ENCODE measurements at places on chromosomes 6 and 20.

GRCh38 chr6:1212919-1213318, 99.0 kb upstream of the FOXQ1 start:
- no peak for DNase-seq

- no peak for DNase-seq
These were observed 279.7 kb downstream of the CDC5L start for GRCh38 chr6:44667226-44667625.

GRCh38 chr20:43824309-43825050, 90.2 kb upstream of the TOX2 start:
- no peak for DNase-seq

DNA sequence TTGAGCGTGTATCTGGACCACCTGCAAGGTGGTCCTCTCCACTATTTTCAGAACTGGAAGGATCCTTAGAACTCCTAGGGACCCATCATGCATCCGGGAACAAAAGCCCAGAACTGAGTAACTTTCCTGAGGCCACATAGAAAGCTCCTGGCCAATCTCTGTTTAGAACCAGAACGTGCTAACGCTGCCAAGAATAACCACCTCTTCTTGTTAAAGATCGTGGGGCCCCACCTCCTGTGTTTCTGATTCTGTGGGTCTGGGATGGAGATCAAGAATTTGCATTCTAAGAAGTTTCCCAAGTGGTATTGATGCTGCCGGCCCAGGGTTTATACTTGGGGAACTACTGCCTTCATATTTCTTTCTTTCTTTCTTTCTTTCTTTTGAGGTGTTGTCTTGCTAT, 13.3 kb downstream of the CD40 start:
- no peak for DNase-seq

- DNase-seq = no peak
These were observed 16.8 kb downstream of the EBF4 start for GRCh38 chr20:2709205-2709981.

DNA sequence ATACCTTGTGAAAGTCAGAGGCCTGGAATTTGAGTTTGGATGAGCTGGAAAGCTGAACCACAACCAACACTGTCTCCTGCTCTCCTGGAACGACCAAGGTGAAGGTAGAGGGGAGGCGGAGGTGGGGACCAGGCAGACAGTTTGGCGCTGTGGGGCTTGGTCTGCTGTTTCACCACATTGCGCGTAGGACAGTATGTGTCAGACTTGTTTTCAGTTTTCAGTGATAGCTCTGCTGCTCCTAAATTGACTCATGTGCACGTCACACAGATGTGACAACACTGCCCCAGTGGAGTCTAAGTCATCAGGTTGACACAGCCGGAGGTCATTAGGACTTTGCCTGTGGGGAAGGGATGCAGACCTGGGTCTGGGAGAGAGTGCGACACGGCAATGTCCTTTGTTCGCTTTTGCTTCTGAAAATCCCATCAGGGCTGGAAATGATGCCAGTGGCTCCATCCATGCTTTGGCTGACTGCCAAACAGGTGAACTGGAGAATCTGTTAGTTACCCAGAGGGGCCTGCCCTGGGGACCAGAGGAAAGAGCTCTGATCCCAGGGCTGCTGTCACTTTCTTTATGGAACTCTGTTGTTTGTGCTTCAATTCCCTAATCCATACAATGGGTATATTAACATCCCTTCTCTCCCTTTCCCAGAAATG, 255.5 kb downstream of the CDC5L start:
- no peak for DNase-seq

- no peak for DNase-seq
These were observed 71.4 kb upstream of the SCAF8 start for GRCh38 chr6:154661768-154662167.

DNA sequence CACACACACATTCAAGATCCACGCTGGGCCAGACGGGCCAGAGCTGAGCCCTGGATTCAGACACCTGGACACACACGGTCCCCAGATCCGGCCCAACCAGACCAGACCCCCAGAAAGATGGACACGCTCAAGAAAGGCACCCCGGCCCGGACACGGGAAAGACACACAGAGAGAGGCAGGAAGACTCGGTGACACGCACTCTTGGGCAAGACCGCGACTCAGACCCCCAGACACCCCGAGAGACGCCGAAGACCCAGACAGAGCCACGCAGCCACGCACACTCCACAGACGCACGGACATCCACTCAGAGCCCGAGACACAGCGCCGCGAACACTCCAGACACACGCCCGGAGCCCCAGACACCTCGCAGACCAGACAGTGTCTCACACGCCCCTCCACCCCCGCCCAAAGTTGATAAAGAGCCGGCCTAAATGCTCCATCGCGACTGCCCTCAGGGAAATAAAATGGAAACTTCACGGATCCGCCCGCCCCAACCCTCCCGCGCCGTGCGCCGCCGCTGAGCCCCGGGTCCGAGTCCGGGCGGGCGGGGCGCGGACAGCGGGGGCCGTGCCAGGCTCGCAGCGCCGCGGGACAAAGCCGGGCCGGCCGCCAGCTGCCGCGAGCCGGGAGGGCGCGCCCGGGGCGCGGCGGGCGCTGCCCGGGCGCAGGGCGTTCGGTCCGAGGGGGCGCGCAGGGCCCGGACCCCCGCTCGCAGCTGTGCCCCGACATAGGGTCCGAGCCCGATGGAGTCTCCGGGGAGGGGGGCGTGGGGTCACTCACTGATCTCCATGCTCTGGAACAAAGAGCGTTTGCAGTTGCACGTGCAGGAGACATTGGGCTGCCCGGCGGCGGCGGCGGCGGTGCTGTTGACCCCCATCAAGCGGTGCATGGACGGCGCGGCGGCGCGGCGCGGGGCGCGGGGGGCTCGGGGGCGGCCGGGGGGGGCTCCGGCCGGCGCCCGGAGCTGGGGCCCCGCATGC, 831 bp downstream of the PMEPA1 start:
- DNase-seq = no peak

- no peak for DNase-seq
These were observed 51.0 kb downstream of the JAG1 start for GRCh38 chr20:10622657-10623418.

DNA sequence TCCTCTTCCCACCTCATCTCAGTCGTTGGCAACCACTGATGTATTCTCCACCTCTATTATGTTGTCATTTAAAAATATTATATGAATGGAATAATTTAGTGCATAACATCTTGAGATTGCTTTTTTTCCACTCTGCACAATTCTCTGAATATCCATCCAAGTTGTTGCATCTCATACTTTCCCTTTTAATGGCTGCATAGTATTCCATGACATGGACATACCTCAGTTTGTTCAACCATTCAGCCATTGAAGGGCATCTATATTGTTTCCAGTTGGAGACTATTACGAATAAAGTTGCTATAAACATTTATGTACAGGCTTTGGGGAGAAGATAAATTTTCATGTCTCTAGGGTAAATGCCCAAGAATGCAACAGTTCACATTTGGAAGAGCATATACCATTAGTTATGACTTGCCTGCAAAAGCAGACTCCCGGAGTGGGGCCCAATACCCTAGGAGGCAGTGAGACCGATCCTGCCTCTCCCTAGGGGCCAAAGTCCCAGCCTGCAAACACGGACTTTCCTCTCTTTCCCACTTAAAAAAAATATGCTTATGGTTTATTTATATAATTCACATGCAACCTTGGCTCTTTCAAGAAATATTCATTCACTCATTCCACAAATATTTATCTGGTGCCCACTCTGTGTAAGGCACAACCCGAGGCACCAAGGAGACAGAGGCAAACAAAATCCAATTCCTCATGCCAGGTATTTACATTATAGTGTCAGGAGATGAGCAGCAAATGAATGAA, 227.0 kb upstream of the PMEPA1 start:
- no peak for DNase-seq

DNA sequence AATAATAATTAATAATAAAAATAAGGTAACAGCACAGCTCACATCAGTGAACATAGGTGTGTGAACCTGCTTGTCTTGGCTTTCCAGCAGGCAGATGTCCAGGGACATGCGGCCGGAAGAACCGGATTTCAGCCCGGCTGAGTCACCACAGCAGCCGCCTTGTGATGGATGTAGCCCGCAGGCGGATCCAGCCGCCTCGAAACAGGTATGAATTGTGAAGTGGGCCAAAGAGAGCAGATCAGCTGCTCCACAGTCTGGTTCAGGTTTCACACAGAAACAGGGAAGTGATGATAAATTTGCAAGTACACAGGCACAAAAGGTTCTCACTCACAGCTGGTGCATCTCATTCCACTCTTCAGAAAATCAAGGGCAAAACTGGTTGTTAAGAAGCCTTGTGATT, 55.1 kb downstream of the ID4 start:
- DNase-seq = peak; percentile 92

- no peak for DNase-seq
These were observed 572 bp downstream of the ZNF341 start for GRCh38 chr20:33732166-33732970.

GRCh38 chr6:16700202-16700915, 60.9 kb downstream of the ATXN1 start:
- DNase-seq = no peak

GRCh38 chr6:142184307-142184706, 37.2 kb downstream of the VTA1 start:
- no peak for DNase-seq

DNA sequence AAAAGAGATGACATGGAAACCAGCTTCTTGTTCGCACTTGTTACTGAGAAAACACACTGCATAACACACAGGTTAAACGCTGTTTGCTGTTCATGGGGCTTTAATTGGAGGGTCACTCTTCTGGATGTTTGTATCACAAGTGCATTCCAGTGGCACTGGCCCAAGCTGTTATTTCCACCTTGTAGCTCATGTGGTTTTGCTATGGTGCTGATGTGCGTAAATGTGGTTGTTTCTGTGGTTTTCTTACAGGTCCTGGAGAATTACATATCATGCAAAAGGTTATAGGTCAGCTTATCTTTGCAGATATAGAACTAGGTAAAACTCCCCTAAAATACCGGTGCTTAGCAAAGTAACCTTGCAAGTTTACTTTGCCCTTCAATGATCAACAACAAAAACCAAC, 89.3 kb upstream of the AHI1 start:
- no peak for DNase-seq

DNA sequence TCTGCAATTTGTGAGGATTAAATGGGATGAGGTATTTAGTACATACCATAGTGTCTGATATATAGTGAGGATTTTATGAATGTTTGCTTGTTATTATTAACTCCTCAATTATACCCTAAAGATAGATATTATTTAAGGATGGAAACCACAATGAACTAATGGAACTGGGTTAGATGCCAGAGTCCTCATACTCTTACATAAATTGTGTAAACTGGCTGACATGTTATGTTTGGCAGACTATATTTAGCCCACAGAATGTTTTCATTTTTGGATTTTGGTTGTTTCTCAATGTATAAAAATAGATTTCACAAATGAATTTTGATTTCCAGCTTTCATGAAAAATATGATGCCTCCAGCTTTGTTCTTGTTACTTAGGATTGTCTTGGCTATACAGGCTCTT, 37.6 kb downstream of the HTR1B start:
- DNase-seq = no peak

DNA sequence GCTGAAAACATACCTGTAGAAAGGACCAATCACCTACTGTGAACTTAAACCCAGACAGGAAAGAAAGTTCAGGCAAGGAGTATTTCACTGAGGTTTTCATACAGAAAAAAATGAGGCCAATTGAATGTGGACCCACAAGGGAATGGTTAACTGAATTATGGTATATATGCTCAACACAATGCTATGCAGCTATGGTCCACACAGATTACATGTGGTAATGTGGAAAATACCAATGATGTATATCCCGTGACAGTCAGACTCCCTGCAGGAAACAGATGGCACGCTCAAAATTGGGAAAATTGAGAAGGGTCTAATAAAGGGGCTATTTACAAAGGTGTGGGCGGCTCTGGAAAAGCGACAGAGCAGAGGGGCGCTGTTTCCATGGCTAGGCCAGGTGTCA, 47.1 kb upstream of the PIM1 start:
- no peak for DNase-seq

DNA sequence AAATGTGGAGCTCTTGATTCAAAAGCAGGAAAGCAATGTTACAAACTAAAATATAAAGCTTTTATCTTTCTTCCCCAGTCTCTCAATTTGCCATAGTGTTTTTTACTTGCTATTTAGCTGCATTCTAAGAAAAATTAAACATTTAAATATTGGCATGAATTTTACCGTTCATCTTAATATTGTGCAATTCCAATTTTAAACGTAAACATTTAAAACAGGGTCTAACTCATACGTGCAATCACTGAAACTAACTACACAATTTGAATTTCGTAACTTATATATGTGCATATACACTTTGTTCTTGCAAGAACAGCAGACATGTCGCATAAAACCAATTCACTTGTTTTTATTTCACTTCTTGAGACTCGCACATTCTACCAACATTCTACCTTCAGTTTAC, 280.8 kb upstream of the QKI start:
- DNase-seq = no peak

DNA sequence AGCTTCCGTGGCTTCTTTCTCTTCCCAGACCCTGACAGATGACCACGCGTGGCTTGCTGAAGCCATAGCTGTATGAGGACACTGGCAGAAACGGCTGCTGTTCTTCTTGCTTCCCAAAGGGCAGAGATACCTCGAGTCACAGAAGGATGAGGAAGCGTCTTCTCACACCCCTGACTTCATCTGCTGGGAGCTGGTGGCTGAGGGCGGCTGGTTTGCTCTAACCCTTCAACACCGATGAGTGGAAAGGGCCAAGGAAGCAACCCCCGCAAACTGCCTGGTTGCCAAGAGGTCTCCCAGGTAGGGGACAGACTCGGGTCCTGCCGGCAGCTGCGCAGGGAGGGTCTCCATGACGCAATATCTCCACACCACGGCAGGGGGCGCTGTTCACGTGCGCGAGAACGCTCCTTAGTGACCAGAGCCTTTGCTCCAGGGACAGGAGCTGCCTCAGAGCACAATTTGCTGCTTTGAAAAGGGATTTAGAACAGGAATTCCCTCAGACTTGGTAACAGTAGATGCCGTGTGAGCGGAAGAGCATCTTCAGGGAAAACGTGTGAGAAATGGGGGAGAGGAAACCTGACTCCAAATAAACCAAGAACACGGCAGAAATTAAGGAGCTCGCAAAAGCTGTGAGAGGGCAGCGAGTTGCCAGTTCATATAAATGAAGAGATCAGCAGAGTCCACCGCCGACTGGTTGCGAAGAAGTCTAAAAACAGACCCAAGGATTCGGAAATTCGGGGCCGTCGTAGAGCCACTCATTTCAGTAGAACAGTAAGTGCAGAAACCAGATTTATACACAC, 80.2 kb downstream of the ERMARD start:
- DNase-seq = peak; percentile 34

GRCh38 chr6:154598399-154598798, 87.9 kb upstream of the CNKSR3 start:
- DNase-seq = no peak

DNA sequence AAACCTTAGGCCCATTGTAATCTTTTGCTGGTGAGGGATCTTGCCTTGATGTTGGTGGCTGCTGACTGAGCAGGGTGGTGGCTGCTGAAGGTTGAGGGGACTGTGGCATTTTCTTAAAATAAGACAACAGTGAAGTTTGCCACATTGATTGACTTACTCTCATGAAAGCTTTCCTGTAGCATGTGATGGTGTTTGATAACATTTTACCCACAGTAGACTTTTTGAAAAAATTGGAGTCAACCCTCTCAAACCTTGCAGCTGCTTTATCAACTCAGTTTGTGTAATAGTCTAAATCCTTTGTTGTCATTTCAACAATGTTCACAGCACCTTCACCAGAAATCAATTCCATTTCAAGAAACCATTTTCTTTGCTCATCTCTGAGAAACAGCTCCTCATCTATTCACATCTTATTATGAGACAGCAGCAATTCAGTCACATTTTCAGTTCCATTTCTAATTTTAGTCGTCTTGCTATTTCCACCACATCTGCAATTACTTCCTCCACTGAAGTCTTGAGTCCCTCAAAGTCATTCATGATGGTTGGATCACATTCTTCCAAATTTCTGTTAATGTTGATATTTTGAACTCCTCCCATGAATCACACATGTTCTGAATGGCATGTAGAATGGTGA, 37.2 kb downstream of the CST9L start:
- no peak for DNase-seq

Data from NCI-H187 treated with DMSO at 0.1 percent for 48 hours (cell line).